GM04504 (cell line): ENCODE measurements at places on chromosomes 2 and 18.
A peak's percentile ranks its signal among the peaks of the same experiment; 100 is the strongest.

GRCh38 chr2:123993728-123994323 lies 31.3 kb upstream of the CNTNAP5 start:
- DNase-seq: peak; percentile 0

- no peak for DNase-seq
Observed at GRCh38 chr2:54061272-54061671, 54.1 kb upstream of the ACYP2 start.

DNA sequence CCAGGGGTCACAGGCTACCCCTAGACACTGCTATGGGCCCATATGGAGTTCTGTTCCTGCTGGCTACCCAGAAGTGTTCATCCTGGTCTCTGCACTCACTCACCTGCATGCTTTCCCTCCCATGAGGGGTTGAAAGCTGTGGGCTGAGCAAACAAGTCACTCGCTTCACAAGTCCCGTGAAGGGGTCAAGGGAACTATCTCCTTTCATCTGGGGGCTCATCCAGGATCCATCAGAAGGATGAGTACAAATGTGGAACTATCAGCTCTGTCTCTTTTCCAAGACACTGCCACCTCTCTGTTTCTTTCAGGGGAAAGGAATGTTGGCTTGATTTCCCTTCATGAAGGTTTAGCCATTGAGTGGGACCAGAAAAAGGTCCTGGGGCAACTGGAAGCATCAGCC lies 21.7 kb downstream of the SULT1C4 start:
- no peak for DNase-seq

GRCh38 chr2:29310650-29311348 lies 195.6 kb downstream of the CLIP4 start:
- DNase-seq: no peak

DNA sequence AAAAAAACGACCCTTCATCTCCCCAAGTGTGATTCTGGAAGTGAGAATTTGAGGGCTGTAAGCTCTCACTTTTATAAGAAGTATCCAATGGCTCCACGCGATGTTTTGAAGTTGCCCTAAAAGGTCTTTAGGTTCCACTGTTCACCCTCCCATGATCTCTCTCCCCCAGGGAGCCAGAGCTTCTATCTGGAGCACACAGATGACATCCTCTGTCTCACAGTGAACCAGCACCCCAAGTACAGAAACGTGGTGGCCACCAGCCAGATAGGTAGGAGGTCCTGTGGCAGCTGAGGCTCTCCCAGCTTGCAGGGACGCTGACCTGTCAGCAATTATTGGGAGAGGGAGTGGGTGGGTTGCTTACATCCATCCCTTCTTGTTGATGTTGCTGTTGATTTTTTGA lies 97.8 kb downstream of the RTN4 start:
- DNase-seq: no peak

GRCh38 chr18:54263904-54264336 lies 5.4 kb upstream of the POLI start:
- no peak for DNase-seq

- no peak for DNase-seq
Observed at GRCh38 chr2:230921806-230922595, 3.0 kb downstream of the GPR55 start.

DNA sequence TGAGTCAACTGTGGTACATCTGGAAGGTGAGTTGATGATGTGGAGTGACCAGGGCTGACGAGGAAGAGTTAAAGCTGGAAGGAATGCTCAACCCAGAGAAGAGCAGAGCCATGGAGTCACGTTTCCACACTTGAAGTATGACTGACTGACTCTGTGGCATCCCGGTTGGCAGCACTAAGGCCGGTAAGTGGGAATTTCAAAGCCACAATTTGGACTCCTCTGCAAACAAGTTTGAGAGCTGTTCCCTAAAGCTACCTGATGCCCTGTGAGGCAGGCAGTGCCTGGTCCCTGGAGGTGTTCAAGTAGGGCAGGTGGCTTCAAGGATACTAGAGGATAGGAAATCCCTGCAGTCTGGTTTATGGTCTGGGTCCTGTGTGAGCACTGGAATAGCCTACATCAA lies 69.3 kb upstream of the ITGB6 start:
- no peak for DNase-seq

DNA sequence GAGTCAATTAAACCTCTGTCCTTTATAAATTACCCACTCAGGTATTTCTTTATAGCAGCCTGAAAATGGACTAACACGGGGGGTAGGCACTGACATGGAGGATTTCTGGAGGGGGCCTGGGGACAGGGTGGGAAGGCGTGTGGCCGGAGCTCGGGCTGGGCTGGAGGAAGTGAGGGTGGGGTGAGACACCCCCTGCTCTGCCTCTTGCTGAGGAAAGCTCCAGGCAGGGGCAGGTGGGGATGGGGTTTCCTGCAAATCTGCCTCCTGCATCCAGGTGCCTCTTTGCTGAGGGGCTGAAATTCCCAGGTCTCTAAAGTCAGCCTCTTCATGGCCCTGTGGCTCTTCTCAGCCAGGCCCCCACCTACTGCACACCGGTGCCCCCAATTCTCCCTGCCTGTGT lies 25.7 kb upstream of the OTOS start:
- no peak for DNase-seq

DNA sequence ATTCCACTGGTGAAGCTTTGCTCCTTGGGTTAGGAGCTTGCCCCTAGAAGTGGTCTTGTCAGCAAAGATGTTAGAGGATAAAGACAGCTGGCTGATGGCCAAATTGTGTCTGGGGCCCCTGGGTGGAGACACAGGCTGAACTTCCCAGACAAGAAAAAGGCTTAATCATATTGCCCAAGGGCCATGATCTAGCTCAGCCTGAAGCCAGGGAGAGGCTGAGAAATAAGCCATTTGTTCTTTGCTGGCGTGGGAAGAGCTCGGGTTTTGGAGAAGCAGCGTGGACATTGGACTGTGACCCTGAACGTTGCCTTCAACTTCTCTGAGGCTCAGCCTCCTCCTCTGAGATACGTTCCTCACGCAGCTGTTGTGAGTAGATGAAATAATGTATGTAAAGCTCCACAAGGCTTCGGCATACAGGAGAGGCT lies 153.0 kb downstream of the ZFP36L2 start:
- no peak for DNase-seq

DNA sequence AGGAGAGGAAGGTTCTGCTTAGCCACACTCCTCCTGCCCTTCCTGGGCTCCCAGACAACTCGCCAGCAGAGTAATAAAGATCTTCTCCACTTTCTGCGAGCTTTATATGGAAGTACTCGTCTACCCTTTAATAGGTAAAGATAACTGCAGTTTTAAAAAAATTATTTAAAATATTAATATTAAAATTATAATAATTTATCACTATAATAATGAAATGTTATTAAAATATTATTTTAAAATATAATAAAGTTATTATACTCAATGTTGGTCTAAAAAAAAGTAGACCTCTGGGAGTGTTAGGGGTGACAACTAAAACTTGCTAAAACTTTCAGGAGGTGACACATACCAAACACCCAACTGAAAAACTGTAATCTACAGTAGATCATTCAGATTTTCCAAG lies 81.5 kb downstream of the RBM43 start:
- DNase-seq: no peak

- no peak for DNase-seq
Observed at GRCh38 chr2:37512971-37513370, 158.5 kb downstream of the CDC42EP3 start.

GRCh38 chr2:110106642-110107041 lies 9.0 kb downstream of the MALL start:
- DNase-seq: no peak

GRCh38 chr2:168217920-168218319 lies 29.5 kb downstream of the STK39 start:
- no peak for DNase-seq

- no peak for DNase-seq
Observed at GRCh38 chr2:95390881-95391321, 11.6 kb upstream of the FAHD2A start.

GRCh38 chr2:111252436-111252835 lies 131.7 kb downstream of the BCL2L11 start:
- DNase-seq: no peak

GRCh38 chr2:54541995-54542394 lies 85.9 kb downstream of the SPTBN1 start:
- no peak for DNase-seq

- DNase-seq: peak; percentile 56
Observed at GRCh38 chr2:182593394-182593975, 122.6 kb upstream of the DNAJC10 start.

DNA sequence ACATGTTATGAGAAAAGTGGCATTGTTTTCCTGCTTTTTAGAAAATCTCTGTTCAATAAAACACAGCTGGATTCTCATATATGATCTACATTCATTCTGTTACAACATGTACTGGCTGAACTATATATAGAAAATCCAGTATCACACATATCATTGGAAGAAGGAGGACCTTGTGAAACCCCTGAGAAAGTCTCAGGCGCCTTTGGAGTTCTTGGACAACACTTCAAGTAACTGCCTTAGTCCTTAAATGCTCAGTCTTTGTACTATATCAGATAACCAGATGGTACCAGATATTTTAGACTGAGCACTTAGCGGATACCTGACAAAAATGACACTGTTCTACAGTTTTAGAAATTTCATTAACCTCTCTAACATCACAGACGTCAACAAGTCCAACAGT lies 72.2 kb downstream of the ACVR1 start:
- no peak for DNase-seq

DNA sequence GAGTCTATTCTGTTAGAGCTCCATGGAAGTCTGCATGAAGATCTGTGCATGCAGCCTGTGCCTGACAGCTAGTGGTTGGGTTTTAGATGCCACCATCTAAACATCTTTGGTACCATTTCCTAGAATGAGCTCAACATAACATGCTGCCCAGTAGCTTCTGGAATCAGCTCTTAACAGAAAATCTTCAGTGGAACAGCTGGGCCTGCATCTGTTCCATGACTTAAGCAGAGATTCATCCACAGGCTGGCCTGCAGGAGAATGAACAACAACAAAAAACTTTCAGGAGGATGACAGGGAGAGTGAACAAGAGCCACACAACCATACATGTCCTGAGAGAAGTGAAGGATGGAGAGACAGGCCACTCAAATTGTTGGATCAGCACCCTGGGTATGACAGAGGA lies 316.6 kb downstream of the RDH14 start:
- no peak for DNase-seq
